Stimulated activated CD8-positive, alpha-beta memory T cell treated with anti-CD3 and anti-CD28 coated beads, Interleukin-15, amount 100 ng/mL, for 4 hours (primary cell): ENCODE measurements at places on chromosomes 4 and X.

DNA sequence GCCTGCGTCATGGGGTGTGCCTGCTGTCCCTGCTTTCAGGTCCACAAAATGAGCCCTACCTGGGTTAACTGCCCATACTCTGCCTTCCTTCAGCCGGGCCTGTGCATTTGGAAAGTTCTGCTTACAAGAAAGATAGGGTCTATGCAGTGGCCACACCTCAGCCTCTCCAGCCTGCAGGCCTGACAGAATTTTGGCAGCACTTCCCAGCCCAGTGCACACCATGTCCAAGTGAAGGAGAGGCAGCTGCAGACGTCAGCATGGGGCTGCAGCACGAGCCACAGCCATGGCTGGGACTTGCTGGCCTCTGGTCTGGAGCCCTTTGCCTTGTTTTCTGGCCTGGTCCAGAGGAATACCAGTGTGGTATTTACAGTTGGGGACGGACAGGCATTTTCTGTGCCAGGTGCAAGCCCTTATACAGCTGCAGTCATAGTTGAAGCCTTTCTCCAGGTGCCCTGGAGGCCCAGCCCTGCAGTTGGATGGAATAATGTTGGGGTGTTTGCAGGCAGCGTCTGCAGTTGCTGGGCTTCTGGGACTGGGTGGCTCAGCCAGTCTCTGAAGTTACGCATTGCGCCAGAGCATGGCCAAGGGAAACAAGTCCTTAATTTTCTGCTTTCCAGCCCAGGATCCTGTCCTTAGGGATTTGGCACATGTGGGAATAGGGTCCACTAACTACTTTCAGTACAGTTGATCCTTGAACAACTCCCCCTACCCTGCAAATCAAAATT lies 26.2 kb downstream of the JADE1 start:
- no peak for DNase-seq

- DNase-seq, result no peak
These were observed 9.3 kb downstream of the PDGFRA start for GRCh38 chr4:54238389-54238788.

DNA sequence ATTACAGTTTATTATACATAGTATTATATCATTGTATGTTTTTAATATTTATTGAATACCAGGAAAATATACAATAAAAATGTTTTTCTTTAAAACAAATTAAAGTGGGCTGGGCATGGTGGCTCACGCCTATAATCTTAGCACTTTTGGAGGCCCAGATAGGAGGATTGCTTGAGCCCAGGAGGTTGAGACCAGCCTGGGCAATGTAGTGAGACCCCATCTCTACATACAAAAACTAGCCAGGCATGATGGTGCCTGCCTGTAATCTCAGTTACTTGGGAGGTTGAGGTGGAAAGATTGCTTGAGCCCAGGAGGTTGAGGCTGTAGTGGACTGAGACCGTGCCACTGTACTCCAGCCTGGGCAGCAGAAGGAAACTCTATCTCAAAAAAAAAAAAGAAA lies 38.3 kb upstream of the PDS5A start:
- no peak for DNase-seq

- no peak for DNase-seq
These were observed 106.3 kb downstream of the GC start for GRCh38 chr4:71677568-71677967.

GRCh38 chrX:147736045-147736444 lies 175.7 kb upstream of the FMR1 start:
- no peak for DNase-seq

DNA sequence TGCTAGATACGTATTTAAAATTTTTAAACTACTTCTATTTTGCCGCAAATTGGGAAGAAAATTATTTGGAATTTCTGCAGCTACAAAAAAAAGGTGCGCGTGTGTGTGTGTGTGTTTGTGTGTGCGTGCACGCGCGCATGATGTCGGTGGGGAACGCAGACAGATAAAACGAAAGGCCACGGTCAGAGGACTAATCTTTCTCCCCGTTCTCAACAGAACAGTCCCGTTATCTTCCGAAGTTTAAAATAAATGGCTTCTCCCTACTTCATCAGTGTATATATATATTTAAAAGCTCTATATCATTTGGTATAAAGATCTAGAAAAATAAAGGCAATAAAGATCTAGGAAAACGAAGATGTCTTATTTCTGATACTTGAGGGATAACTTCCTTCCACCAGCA lies 1.5 kb downstream of the MGARP start:
- DNase-seq, result no peak

- DNase-seq, result no peak
These were observed 31.8 kb downstream of the WDR1 start for GRCh38 chr4:10084651-10085358.

DNA sequence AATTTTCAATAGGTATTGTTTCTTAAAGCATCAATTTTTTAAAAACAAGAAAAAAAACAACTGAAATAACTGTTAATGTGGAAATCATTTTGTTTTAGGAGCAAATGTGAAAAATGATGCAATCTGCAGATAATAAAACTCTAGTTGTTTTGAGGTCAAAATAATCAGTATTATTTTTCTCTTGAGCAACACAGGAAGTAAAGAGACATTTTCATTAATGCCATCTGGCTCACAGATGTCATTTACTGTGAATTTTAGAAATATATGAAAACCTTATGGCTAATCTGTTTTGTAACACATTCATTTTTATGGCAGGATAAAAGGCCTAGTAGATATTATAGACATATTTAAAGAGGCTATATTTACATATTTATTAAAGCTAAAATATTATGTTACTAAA lies 141.6 kb downstream of the PCDH18 start:
- no peak for DNase-seq

DNA sequence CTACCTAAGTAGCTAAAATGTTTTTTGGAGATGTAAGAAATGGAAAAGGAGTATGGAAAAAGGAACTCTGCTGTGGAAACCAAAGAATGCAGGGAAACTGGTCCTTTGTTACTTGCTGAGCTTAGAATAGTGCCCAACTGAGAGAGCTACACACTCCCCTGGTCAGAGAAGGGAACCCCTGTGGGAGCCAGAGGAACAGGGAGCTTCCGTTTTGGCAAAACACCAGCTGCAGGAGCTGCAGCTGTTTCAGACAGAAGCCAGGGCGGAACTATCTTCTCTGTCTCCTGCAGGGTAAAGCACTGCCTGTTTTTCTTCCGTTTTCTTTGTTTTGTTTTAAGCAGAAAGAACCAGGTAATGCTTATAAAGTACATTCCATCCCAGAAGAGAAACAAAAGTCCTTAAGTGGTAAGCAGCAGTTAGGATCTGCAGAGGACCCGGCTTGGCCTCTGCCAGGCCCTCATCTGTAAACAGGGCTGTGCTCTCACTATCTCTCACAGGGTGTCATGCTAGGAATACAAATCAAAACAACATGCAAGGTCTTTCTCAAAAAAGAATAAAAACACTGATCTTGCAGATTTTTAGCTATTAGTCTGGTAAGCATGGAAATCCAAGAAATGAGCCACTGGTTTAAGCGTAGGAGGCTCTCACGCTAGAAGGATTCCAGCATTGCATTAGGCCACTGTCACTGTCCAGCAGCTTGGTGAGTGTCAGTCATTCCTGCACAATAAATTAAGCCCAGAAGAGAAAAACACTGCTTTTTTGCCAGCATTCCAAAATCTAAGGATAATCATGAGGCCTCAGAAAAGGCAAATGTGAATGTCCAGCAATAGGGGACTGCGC lies 76.1 kb downstream of the CHST7 start:
- no peak for DNase-seq

DNA sequence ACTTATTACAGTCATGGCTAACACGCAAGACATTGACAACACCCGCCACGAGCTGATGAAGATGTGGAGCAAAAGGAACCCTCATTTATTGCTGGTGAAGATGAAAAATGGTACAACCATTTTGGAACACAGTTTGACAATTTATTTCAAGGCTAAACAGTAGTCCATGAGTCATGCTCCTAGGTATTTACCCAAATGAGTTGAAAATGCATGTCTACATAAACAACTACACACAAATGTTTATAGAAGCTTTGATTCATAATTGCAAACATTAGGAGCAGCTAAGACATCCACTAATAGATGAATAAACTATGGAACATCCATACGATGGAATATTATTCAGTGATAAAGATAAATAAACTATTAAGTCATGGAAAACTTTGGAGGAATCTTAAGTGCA lies 580.1 kb downstream of the RAPGEF2 start:
- DNase-seq, result no peak

DNA sequence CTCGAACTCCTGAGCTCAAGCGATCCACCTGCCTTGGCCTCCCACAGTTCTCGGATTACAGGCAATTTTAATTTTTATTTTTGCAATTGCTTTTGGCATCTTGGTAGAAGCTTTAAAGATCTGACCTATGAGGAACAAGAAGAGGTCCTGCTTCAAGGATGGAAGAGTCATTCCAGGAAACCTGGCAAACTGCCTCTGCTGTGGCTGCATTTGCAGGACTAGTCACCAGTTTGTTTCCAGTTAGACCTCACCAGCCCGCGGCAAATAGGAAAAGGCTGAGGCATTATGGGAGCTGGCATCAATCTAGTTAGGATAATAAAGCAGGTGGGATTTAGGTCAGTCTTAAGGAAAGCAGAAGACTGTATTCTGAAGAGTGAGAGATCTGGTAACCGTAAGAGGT lies 51.9 kb upstream of the LAS1L start:
- no peak for DNase-seq

DNA sequence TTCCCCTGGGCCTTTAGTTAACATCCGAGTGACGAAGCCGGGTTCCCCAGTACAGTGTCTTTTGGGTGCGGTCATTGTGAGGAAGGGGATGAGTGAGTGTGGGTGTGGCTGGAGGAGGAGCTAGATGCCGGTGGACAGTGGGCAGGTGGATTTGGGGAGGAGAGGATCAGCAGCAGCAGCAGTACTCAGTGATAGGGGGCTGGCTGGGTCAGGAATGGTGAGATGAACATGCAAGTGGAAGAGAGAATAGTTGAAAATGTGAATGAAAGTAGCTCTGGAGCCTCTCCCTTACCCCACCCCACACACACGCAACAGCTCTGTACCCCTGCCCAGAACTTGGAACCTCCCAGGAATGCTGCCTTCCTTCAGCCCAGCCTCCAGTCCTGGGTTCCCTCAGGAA lies 4.5 kb downstream of the TSR2 start:
- no peak for DNase-seq

DNA sequence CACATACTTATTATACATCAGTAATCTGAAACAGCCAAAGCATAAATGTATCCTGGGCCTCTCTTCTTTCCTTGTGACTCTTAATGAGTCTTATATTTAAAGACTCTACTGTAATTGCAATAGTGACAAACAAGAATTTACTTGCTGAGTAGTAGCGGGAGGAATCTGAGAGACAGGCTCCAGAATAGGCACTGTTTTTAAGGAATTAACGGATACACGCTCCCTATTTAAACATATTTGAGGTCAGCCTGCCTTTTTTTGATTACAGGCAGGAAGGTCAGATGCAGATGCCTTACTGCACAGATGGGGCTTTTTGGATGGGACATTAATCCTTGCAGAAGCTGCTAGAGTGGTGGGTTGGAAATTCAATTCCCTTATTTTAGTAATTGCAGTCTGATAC lies 196.3 kb upstream of the ANXA3 start:
- DNase-seq, result no peak

- DNase-seq, result no peak
These were observed 61.5 kb upstream of the EXOC1L start for GRCh38 chr4:55758066-55758465.

GRCh38 chr4:145290955-145291354 lies 110.6 kb upstream of the OTUD4 start:
- DNase-seq, result no peak

- no peak for DNase-seq
These were observed 18.4 kb downstream of the MID1IP1 start for GRCh38 chrX:38819709-38820108.

- no peak for DNase-seq
These were observed 593 bp upstream of the JAKMIP1 start for GRCh38 chr4:6200922-6201362.

DNA sequence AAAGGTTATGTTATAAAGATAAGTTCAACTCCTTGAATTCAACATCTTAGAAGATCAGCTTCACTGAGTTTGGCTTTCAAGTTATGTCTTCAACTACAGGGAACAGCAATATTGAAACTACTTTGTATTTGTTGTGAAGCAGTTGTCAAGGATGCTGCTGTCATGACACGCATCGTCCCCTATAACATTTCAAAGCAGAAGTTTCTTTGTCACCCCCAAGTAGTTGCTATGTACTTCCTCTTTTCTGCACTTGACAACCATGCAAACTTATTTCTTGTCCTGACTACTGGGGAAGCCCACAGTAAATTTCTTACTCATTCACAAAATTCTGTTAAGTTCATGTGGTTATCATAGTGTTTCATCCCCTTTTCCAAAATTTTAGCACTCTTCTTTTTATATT lies 14.3 kb downstream of the ANTXR2 start:
- no peak for DNase-seq

DNA sequence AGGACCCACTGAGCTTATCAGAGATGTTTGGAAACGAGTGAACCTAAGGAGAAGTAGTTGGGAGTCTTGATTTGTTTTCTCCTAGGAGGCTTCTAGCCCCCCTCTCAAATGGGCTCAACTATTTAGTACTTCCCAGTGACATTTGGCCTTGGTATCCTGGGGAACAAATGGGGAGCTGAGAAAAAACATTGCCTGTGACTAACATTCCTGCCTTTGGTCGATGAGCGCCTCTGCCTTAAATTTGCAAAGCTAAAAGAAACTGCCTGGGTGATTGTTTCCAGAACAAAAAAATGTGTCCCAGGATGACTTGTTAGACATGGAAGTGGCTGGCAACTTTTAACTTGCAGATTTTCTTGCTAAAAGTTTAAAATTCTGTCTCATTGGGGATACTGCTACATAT lies 58.8 kb upstream of the IGFBP7 start:
- no peak for DNase-seq

GRCh38 chrX:107857837-107858236 lies 32.2 kb downstream of the MID2 start:
- DNase-seq, result no peak

DNA sequence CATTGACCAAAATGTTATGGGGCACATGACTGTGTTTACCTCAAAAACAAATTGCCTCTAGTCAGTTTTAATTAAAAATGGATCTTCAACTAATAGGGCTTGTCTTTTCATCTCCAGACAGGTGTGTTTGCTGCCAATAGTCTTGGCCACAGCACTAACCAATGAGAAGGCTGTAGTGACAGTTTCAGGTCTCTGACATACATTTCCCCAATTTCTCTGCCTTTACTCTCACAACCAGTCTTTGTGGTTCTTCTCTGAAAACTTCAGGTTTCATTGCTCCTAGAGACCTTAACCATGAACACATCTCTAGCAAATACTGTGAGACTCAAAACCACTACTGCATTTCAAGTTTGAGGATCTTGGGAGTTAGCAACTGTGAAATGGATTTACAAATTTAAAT lies 3.5 kb upstream of the EDNRA start:
- DNase-seq, result no peak

GRCh38 chr4:40811956-40812355 lies 62.2 kb downstream of the NSUN7 start:
- no peak for DNase-seq

DNA sequence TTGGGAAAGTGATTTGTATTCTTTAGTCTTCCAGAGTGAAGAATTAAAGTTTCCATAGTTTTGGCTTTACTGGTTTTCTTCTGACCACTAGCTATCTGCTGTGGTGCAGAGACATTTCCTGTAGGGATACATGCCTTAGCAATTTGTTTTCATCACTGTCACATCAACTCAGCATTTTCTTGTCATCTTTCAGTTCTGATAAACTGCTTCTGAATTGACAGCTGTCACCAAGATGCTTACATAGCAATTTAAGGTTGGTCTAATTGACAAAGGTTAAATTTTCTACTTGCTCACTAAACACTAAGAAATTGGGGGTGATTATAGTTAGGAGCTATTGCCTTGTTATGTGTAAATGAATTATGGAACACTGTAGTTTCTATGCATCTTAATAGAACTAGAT lies 232.5 kb downstream of the TEX13A start:
- no peak for DNase-seq
